ENCODE measurements at places on chromosomes 1 and 21.

DNA sequence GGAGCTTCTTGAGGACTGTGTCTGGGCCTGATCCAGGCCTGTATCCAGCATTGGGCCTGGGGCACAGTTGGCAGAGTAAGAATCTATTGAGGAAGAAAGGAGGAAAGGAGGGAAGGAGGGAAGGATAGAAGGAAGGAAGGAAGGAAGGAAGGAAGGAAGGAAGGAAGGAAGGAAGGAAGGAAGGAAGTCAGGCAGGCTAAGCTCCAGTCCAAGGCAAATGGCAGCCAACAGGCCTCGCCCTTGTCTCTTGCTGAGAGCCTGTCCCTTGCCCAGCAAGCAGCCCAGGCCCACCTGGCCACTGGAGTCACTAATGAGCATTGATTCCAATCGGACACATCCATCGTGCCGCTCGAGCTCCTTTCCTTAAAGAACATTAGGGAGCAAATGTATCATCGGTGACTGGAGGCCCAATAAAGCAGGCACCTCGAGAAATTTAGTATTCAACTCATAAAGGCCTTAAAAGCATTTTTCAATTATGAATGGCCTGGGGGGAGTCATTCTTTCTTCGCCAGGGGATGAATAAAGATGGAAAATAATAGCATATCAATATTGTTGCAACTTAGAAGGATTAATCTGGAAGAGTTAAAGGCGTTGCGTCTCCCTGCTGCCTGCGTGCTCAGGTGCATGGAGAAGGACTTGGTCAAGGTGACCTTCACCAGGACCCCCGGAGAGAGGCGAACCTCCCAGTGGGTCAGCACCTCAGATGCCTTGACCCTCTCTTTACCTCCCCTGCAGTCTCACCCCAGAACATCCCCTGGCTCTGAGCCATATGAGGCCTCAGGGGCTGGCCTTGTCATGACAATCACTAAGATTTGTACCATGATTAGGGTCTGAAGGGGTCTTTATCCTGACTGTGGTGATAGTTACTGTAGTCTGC, 144.5 kb upstream of the RUNX3 start:
- no peak for DNase-seq

DNA sequence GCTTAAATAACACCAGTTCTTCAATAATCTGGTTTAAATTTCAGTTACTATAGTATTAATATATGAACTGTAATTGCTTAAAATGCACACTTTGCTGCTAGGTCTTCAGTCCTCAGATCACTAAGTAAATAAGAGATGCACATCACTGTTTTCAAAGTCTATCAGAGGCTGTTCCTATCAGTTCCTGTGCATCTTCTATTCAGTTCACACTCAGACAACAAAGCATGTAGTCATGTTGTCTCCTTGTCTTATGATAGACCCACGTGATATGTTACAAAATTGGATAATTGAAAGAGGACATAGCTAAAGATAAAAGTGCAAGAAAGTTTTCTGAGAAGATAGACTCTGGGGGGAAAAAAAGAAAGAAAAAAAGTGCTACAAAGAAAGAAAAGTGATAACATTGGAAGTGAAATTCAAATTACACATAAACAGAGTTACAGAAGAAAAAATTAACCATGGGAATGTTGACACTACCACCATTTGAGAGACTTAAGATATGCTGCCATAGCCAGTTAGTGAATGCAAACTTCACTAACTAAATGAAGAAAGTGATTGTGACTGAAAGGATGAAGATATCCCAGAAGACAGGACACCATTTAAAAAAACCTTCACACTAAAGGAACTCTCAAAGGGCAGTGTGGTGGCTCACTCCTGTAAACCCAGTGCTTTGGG, 33.9 kb upstream of the TSNAX start:
- DNase-seq: no peak

GRCh38 chr1:208387908-208388811, 144.0 kb upstream of the PLXNA2 start:
- DNase-seq: no peak

DNA sequence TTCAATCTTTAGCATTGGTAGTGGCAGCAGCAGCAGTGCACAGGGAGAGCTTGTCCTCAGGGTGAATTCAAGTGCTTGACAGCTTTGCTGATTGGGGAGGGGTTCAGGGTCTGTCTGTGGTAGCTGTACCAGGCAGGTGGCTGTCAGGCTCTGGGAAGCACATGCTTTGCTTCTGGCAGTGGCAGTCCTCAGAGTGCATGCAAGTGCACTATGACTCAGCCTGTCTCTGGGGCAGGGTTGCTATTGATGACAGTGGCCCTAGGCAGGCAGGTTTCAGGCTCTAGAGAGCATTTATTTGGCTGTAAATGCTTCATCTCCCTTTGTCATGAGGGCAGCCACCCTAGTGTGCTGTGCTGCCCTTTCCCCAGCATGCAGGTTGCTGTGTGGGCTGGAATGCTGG, 251.9 kb upstream of the LRRC7 start:
- DNase-seq: no peak

GRCh38 chr1:100266741-100267140, 725 bp downstream of the RTCA start:
- peak; percentile 48 for DNase-seq

DNA sequence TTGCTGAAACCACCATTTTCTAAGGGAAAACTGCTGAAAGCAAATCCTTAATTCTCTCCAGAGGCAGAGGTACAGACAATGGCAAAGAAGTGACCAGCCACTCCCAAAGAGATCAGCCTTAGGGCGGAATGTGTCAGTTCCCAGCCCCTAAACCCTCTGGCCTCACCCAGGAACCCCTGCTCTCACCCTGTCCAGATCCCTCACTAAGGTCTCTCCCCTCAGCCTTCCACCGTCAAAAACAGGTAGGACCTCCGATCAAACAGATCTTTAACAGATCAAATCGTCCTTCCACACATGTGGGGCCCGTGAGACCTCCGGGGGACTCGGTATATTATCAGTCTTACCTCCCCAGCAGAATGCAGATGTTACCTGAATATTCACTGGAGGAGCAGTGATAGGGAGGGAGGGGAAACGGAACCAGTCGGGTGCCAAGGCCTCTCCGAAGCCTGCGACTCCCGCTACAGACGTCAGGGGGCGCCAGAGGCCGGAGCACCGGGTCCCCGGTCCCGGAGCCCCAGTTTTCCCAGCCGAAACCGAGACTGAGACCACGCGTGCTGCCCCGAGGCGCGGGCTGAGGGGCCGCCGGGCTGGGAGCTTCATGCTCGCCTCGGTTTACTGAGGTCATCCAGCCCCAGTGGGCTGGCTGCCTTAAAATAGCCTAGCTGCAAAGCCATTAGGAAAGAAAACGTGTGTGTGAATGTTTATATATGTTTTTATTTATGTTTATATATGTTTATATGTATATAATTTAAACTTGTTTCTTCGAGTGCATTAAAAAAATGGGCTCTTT, 23.6 kb downstream of the GPA33 start:
- DNase-seq: peak; percentile 78

DNA sequence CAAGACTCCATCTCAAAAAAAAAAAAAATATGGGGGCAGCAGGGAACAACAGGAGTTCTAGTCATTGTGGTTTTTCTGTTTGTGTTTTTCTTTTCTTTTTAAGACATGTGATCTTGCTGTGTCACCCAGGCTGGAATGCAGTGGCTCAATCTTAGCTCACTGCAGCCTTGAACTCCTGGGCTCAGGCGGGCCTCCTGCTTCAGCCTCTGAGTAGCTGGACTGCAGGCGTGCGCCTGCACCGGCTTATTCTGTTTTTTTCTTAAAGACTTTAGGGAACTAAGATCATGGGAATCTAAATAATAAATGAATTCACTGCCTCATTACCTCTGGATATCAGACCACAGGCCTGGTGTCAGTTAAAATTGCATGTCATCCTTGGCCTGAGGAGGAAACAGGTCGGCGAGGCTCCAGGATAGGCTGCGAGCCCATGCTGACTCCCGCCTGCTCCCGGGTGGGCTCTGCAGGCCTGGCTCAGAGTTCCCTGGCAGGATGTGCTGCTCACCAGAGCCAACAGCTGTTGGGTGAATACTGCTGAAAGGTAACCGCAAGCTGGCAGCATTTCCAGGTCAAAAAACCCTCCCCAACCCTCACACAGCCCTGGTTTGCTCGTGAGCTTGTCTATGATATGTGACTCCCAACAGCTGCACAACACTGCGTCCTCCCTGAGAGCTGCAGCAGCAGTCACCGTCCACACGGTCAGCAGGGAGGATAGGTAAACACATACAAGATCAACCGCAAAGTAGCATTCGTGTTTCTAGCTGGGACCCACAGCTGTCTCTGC, 58.1 kb downstream of the SCCPDH start:
- DNase-seq: no peak

- DNase-seq: peak; percentile 28
Measured at GRCh38 chr21:18499761-18500376, 96.3 kb upstream of the TMPRSS15 start.

DNA sequence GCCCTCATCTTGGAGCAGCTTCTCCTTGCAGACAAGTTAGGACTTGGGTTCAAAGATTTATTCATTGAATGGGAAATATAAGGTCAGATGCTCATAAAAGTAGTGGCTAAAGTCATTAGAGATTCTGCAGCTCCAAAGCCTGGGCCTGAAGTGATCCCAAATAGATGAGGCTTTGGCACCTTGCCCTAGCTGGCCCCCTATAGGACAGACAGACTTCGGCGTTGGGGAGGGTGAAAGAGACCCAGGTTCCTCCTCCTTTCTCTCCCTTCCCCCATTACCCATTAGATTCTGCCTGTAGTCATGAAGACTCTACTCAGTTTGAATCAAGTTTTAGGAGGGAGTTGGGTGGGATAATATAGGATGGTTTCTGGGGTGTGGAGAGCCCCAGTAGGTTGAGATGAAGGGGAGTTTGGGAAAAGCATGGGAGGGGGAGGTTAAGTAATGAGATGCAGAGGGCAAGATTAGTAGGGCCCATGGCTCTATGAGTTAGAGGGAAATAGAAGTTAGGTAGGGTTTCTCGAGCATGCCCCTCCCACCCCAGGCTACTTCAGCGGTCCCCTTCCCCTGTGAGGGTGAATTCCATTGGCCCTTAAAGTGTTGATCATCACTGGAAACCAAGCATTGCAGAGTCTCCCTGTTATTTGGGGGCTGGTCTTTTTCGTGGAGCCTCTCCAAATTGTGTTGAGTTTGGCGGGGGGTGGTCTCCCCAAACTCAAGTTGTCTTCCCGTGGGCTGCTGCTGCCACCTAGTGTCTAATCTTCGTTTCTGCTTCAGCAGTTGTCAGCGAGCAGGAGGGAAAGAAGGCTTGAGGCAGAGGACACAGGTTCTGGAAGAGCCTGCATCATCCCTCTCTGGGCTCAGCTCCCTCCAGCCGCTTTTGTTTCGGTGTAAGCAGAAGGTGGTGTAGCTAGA, 2.1 kb upstream of the AHDC1 start:
- peak; percentile 72 for DNase-seq

GRCh38 chr1:56411484-56412180, 167.7 kb downstream of the PLPP3 start:
- no peak for DNase-seq

GRCh38 chr1:228465571-228466146, 21.5 kb upstream of the RNF187 start:
- DNase-seq: peak; percentile 81

- no peak for DNase-seq
Measured at GRCh38 chr1:214124281-214124805, 136.6 kb downstream of the PROX1 start.

GRCh38 chr1:238826891-238827290, 559.5 kb upstream of the CHRM3 start:
- DNase-seq: no peak

- no peak for DNase-seq
Measured at GRCh38 chr1:6578624-6579373, 995 bp upstream of the ZBTB48 start.

GRCh38 chr1:42231253-42231652, 66.7 kb upstream of the GUCA2A start:
- DNase-seq: no peak

- DNase-seq: no peak
Measured at GRCh38 chr1:230754796-230755195, 7.6 kb downstream of the CAPN9 start.

GRCh38 chr1:160090760-160091159, 7.7 kb downstream of the IGSF8 start:
- DNase-seq: no peak

GRCh38 chr1:208523007-208523406, 278.8 kb upstream of the PLXNA2 start:
- DNase-seq: no peak

DNA sequence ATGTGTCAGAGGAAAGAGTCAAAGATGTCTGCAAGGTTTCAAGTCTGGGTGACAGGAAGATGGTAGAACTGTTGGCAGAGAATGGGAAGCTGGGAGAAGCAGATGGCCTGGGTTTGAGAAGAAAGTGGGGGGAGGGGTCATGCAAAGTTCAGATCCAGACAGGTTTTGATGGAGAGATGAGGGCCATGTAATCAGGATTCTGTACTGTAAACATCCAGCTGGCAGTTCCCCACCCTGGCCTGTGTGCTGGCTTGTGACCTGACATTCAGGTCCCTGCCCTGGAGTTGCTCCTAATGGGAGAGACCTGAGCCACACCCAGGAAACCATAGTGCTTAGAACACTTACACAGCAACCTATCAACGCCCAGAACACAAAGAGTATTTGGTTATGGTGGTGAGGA, 15.6 kb upstream of the ETV3 start:
- no peak for DNase-seq

GRCh38 chr1:231779081-231779480, 152.5 kb downstream of the DISC1 start:
- DNase-seq: no peak

DNA sequence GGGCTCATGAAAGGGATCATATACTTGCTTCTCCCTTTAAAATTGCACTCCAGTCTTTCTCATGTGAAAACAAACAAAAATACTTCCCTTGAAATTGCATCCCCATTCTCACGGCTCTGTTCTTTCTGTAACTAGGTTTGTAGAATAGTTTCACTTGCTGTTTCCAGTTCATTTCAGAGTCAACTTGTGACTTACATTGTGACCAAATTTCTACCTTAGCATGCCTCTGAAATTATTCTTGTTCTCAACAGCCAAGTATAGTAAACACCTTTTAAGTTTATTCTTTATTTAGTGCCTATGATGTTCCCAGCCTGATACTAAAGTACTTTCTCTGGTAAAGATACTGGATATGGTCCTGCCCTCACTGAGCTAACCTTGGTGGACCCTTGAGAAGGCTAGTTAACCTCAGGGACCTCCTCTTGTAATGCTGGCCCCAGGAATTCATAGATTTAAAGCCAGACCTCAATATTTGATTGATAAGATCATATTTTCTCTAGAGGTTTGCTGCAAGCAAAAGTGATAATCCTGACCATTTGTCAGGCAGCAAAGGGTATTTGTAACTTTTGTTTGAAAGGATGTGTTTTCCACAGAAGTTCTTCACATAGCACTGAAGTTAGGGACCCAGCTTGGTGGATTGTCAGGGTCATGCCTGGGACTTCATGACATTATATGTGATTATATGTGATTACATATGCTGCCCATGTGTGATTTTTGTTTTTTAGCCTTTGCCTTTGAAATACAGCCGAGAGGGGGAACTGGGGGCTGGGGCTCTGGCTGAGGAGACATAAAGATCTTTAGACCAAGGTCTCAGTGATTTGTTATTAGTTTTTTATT, 29.6 kb downstream of the VANGL2 start:
- DNase-seq: peak; percentile 74

- DNase-seq: no peak
Measured at GRCh38 chr1:202923533-202923932, 3.5 kb downstream of the KLHL12 start.

DNA sequence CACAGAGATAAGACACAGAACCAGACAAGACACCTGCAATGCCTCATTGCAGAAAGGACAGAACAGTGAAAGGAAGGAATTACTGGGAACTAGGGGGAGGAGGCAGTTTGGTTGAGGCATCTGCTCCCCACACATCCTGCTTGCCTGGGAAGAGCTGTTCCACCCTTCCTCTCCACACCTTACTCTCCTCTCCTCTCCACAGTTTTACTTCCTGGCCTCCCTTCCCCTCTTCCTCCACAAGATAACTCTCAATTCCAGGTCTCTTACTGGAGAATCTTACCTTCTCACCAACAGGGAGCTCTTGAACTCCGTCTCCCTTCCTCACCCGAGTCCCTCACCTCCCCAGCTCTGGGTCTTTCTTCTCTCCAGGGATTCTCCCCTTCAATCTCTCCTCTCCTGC, 2.1 kb downstream of the ELOVL1 start:
- no peak for DNase-seq
